ENCODE measurements at places on chromosomes 1 and 21.

- no peak for DNase-seq
Measured at GRCh38 chr21:28636752-28637691, 355.7 kb downstream of the LTN1 start.

GRCh38 chr1:230381049-230381467 is 45.1 kb downstream of the PGBD5 start:
- no peak for DNase-seq

GRCh38 chr21:15732290-15732995 is 2.7 kb downstream of the USP25 start:
- peak; percentile 69 for DNase-seq

DNA sequence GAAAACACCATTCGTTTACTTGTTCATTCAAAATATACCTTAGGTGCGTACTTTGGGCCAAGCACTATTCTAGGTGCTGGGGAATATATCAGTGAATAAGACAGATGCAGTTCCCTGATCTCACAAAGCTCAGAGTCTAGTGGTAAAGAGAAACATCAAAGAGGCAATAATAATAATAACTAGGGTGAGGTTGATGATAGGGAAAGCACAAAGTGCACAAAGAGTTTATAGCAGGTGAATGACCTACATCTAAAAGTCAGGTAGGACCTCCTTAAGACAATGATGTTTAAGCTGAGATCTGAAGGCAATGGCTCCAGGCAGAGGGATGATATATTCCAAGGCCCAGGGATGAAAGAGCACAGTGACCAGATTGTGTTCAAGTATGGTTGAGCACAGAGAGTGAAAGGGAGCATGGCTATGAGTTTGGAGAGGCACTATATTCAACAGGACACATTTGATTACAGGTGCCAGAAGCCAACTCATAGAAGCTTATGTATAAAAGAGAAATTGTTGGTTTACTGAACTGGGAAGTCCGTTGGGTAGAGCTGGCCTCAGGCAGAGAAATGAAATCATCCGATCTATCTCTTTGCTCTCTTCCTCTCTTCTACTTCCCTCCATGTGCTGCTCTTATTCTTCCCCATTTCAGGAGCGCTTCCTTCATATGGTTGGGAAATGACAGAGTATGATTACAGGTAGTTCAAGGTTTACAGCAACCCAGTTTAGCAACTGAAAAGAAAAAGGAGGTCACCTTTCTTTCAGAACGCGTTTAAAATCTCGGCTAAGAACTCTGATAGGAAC is 23.0 kb upstream of the CCT8 start:
- no peak for DNase-seq

GRCh38 chr1:43436371-43436770 is 17.4 kb downstream of the HYI start:
- DNase-seq, result no peak

GRCh38 chr21:23811805-23812204 is 1795.5 kb downstream of the MRPL39 start:
- no peak for DNase-seq

- DNase-seq, result no peak
Measured at GRCh38 chr1:30358500-30358899, 364.9 kb downstream of the MATN1 start.

DNA sequence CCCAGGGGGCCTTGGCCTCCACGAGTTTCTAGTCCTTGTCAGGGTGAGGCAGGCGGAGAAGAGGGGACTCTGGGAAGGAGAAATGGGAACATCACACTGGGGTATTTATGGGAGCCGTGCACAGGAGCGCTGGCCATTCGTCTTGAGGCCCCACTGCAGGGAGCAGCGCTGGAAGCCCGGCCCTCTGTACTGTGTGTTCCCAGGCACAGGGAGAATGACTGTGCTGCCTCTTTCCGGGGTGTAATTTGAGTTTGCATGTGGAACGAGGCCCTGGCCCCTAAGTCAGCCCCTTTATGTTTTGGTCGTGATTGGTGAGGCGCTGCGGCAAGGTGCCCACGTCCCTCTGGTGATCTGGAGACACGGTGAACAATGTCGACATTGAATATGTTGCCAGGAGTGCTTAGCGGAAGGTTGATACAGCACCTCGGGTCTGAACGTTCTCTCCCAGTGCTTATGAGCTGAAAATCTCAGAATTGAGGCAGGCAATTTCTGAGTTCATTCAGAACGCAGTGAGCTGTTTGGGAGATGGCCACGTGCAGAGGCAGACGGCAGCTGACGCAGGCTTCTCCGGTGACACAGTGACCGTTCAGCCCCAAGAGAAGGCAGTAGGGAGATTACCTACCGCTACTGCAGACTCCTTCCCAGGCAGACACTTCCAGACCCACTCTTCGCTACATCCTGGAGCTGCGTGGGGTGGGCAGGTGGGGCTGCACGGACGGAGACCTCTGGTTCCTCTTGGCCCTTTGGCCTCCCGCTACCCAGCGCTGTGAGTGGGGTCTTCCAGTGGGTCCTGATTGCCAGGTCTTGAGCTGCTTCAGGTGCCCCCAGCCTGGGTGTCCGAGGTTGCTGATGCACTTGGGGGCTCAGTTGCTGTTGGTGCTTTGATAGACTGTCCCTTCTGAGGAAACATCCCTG is 265.8 kb downstream of the CAMTA1 start:
- DNase-seq, result no peak

DNA sequence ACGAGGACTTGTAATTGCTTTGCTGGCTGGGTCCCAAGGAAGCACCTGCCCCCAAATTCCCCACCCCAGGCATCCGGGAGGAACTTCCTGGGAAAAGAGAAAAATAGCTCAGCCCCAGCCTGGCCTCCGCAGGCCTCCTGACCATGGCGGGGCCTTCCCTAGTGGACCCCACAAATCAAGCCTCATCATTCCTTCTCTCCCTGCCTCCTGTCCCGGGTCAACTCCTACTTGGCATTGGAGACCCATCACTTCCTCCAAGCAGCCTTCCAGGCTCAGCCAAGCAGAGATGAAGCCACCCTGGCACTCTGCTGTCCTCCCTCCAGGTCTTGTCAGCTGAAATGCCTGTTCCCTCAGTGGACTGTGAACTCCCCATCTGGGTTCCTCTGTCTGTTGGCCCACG is 38.0 kb downstream of the AJAP1 start:
- no peak for DNase-seq

GRCh38 chr1:23963617-23964234 is 4.1 kb downstream of the PNRC2 start:
- DNase-seq, result no peak

DNA sequence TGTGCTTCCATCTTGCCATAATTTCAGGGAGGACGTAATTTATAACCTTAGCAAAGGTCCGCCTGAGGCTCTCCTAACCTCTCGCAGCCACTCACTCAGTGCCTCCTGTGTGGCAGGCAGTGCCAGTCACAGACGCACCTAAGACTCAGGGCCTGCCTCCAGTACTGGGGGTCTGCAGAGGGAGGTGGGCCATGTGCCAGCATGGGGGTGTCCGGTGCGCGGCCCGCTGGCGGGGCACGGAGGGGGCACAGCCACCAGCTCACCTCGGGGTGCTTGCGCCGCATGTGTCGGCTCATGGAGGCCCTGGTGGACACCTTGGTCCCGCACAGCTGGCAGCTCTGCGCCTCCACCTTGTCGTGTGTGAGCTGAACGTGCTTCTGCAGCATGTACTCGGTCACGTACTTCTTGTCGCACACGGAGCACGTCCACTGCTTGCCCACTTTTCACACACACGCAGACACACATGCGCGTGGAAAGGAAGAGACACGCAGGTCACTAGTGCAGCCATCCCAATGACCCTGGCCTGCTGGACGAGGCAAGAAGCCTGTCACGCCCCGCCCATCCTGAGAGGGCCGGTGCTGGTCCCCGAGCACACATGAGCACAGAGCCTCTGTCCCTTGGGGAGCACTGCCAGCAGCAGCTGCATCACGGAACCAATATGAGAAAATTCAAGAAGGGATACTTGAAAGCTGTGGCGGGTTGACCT is 43.2 kb upstream of the RIPK4 start:
- DNase-seq, result no peak

DNA sequence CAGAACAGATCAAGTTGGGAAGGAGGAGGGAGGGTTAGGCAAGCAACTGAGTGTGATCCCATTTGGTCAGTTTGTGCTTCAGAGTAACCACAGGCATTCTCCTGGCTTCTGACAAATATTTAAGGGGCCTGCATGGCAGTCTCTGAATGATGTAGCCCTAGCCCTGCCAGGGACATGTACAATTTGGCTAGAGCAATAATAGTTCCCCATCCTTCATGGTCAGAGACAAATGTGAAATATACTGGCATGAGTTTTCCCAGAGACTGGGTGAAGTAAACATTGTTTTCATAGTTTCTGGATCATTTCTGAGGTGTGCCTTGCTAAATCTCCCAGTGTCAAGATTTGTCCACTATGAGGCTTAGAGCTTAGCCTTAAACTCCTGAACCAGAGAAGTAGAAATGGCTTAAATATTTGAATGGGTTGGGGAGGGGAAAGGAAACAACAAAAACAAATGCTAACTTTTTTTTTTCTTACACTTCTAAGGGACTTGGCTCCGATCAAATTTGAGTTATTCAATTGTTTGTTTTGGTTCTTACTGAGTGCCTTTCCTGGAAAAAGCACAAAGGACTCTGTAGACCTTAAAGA is 42.0 kb upstream of the UBE2U start:
- DNase-seq, result no peak

DNA sequence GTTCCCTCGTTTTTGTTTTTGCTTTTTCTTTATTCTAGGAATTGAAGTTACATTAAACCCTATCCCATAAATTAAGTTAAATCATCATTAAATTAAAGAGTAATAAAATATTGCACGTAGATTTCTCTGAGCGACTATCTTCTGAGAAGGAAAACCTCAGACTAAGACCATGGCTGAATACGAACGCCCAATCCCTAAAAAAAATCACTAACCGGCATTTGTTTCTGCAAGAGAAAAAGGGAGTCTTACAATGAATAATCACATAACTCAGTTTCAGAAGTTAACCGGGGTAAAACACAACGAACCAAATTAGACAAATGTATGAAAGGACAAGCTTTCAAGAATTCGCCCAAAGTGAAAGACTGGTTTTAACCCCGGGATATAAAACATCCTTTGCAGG is 1.3 kb downstream of the PIK3R3 start:
- no peak for DNase-seq

DNA sequence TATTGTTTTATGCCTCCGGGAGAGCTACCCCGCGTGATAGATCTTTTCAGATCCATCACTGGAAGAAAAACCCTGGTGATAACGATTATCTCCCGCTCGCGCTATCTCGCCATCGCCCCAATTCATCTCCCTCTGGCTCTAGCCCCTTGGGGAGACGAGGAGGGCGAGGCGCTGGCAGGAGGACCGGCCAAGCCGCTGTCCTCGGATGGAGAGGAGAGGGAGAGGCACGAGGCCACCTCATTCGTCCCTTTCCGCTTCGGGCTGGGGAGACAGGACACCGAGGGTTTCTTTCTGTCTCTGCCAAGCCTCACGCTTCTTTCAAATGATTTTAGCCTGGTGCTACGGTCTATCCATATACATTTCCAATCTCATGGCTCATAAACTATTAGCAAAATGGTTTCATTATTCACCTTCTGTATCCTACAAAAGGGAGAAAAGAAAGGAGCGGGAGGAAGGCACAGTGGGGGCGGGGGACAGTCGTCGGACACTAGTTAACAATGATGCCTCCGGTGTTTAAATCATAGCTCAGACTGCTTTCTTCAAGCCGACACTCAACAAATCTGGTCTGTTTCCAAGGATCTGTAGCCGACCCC is 415.0 kb upstream of the ESRRG start:
- no peak for DNase-seq

- no peak for DNase-seq
Measured at GRCh38 chr1:36594023-36594422, 111.3 kb upstream of the CSF3R start.

- DNase-seq, result peak; percentile 61
Measured at GRCh38 chr1:175154629-175155472, 37.7 kb downstream of the KIAA0040 start.

- no peak for DNase-seq
Measured at GRCh38 chr1:32623775-32624174, 26.6 kb downstream of the ZBTB8OS start.

DNA sequence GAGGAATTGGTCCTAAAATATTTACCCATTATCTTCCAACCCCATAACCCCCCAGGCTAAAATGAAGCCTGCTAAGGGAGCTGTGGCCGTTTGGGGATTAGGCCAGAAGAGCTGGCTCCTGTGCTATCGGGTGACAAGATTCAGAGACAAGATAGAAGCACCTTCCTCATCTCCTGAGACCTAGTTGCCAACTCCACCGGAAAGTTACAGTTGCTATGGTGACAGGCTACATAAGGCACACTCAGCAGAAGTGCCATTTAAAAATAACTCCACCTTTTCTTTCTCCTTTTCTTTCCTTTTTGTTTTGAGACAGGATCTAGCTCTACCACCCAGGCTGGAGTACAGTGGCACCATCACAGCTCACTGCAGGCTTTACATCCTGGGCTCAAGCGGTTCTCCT is 43.6 kb upstream of the ROR1 start:
- DNase-seq, result no peak

DNA sequence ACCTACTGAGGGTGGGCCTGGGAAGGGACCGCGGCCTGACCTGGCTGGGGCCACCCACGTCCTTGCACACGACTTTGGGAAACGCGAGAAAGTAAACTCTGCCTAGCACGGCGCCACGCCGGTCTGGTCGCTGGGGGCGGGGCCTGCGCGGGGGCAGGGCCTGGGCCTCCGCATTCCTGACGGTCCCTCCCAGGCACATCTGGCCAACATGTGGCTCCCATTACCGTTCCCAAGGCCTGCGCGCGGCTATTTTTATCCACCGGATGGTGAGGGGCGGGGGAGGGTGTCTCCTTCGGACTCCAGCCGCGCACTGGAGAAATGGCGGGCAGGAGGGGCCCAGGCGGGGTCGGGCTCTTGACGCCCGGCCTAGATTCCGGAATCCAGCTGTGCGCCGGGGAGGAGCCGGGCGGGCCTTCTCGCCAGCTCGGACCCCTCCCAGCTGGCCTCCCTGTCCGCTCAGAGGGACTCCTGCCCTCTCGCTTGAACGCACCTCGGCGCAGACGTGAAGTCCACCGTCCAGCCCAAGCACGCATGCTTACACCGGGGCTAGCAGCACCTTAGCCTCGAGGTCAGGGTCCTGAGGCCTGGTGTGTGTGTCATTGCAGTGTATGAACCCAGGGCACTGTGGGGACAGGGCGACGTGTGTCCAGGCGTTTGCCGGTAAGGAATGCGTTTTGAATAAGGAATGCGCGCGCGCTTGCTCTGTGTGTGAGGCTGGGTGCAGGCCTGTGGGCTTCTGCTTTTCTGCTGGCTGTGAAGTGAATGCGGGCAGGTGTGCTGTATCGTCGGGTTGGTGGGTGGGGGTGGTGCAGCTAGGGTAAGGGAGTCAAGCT is 2.1 kb downstream of the EVA1B start:
- no peak for DNase-seq

DNA sequence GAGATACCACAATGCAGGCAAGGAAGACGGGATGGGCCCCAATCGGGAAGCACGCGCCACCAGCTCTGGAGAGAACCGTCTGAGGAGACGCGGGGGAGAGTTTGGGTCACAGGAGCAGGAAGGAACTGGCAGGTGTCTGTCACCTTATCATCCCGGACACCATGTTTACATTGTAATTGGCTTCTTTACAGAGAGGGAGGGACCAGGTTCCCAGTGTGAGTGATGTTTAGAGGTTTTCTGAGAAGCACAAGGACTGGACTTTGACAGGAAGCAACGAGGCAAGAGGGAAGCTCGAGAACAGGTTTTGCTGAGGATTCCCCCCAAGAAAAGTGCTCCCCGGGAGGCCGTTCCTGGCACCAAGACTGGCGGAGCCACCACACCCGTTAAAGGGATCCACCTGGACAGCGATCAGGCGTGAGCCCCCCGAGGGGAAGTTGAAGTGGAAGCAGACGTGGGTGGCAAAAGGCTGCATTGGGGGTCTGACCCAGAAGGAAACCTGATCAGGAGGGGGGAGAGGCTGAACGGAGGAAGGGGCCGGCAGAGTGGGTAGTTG is 957 bp downstream of the EPS15 start:
- peak; percentile 69 for DNase-seq

Data from LoVo (cell line).